K562 (cell line): ENCODE measurements at places on chromosomes 6 and 20. TPM values are rescaled to one million over a fixed set of nuclear protein-coding genes. Genes with fewer than 3 reads are reported as not detected.

DNA sequence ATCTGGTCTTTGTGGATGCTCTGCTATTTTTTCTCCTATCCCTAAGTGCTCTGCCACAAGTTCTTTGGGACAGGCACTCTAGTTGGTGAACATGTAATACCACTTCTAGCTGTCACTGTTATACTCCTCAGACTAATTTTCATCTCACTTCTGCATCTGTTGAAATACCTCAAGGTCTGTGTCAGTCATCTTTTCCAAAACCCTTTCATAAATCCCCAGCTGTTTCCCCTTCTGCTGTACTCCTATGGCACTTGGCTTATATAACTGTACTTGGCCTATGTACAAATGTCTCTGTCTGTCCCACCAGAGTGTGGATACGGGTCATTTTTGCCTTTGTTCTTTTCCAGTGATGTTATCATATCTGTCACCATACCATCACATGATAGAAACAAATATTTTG is 124.2 kb downstream of the FHL5 start:
- DNase-seq, result no peak
- no peaks in the 10 kb centered on the region for H3K36me3 ChIP-seq
- no peak overlapping the region for H3K4me3 ChIP-seq
- no peaks in the 10 kb centered on the region for H3K4me1 ChIP-seq

DNA sequence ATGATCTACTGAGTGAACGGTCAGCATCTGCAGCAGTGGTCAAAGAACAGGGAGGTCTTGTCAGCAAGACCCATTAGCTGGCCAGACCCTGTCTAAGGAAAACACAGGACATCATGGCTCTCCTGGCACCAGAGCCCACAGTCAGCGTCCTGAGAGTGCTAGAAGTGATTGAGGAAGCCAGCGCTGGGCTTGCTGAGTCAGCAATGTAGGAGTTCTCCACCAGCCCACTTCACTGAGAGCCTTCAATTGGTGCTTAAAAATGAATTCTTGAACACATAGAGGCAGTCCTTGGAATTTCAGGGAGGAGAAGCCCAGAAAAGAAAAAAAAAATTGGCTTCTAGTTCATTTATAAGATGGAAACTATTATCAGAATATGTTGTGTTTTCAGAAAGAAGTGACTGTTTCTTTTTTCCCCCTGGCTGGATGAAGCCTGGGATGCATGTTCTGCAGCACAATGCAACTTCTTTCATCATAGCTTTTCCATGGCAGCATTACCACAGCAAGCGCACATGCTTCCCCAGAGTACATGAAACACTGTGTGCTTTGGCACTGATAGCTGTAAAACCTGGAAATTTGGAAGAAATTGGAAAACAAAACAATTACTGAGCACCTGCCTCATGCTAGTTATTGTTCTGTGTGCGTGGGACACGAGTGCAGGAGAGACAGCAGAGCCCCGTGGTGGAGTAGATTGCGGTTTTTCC is 899.9 kb downstream of the C6orf118 start:
- DNase-seq, result no peak
- H3K36me3 ChIP-seq, result no peaks in the 10 kb centered on the region
- H3K4me3 ChIP-seq, result no peak overlapping the region
- no peaks in the 10 kb centered on the region for H3K27me3 ChIP-seq

DNA sequence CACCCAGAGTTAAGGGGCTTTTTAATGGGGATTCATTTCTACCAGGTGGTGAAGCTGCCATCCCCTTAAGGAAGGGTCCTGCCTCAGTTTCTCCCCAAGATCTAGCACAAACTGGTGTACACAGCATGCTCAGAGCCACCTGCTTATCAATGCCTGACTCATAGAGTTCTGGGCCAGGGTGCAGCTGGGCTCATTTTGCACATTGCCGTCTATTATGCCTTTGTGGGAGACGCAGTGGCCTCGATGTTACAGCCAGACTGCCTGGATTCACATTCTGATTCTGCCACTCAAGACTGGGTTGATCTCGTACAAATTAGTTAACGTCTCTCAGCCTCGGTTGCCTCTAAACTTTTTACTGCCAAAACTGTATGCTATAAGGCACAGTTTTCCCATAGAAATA is 365.7 kb downstream of the ZFAND3 start:
- no peak overlapping the region for H3K27ac ChIP-seq
- peaks cover 41% of the 10 kb centered on the region for H3K27me3 ChIP-seq
- H3K4me3 ChIP-seq, result no peak overlapping the region

- no peaks in the 10 kb centered on the region for H3K36me3 ChIP-seq
- H3K4me1 ChIP-seq, result no peaks in the 10 kb centered on the region
- H3K4me3 ChIP-seq, result no peak overlapping the region
- H3K27ac ChIP-seq, result no peak overlapping the region
Measured at GRCh38 chr20:4491643-4492042, 230.1 kb upstream of the PRND start.

The CLPSL2 gene
- not detected in 2 replicates for total RNA-seq

The RIN2 gene
- total RNA-seq, result 0.09 TPM in 2 replicates

The VAPB gene
- 50.7 and 50.8 TPM in 2 replicates for total RNA-seq
